CD4-positive, alpha-beta memory T cell (primary cell): ENCODE measurements at places on chromosomes 16 and 17.

DNA sequence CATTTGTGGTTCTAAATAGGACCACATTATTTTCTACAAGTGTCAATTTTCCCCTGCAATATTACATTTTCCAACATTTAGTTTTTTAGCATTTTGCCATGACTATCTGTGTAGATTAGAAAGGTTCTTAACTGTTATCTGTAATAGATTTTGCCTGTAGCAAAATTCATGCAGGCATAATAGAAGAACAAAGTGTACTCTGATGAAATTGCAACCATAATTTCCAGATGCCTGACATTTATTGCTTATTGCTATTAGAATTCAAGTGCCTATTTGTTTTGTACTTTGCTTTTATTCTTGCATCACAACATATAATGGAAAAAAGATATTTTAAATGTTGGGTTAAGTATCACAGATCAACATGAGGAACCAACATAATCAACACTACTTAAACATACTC, 337.7 kb downstream of the TOX3 start:
- no peak overlapping the region for H3K4me3 ChIP-seq
- no peaks in the 10 kb centered on the region for H3K36me3 ChIP-seq
- no peaks in the 10 kb centered on the region for H3K4me1 ChIP-seq
- no peak overlapping the region for H3K27ac ChIP-seq

- no peak overlapping the region for H3K27ac ChIP-seq
- H3K4me1 ChIP-seq: peaks cover 10% of the 10 kb centered on the region
These were observed 4.4 kb downstream of the RNF135 start for GRCh38 chr17:30975042-30975820.

DNA sequence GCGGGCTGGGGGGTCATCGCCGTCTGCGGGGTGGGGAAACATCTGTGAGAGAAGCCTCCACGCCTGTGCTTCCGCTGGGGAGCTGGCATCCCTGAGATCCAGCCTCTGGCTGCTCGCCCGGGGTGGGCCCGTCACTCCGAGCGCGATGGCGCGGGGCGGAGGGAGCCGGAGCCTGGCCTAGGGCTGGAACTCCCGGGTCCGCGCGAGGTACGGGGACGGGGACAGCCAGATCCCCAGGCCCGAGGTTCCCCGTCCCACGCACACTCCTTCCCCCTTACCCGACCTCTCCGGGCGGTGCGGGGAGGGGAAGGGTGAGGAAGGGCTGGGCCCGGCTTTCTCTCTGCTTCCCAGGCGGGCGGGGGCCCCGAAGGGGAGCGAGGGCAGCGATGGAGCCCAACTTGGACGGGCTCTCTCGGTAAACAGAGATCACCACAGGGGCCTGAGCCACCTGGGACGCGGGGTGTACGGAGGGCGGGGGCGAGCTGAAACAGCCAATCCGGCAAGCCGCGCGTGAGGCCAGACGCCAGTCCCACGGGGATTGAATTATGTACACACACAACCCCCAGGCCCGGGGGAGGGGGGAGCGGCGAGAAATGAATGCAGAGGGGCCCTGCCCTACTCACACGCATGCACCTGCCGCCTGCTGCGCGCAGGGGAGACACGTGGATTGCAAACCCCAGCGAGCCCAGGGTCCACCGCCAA, at the start of gene SLC16A11:
Gene SLC16A11, minus strand, starts transcription at position 596 of the 702 bp plus-strand sequence. Its CDS starts 579 bp downstream, at position 17.
- peak within 1 kb of the TSS; percentile 35 for H3K27ac ChIP-seq
- H3K4me1 ChIP-seq: peaks cover 50% of the 10 kb centered on the region
- no peaks in the 10 kb centered on the region for H3K27me3 ChIP-seq
- peak; percentile 26 for DNase-seq
- H3K4me3 ChIP-seq: peak within 1 kb of the TSS; percentile 36

DNA sequence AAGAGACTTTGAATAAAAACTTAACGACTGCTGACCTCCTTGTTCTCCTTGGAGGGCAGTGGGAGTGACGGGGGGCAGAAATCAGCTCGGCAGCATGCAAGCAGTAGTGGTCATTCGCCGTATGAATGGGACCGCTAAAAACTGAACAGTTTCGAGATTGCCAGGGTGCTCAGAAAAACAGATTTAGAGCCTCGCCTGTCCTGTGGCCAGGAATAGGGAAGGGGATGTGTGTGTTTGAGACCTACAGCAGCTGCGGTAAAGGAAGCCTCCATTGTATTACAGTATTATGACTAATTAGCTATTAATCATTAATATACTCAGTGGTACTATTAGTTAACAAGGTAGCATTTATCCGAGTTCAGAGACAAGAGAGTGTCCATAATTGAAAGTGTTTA, 670 bp upstream of the ZNF652 start:
- no peaks in the 10 kb centered on the region for H3K36me3 ChIP-seq
- H3K27ac ChIP-seq: peak overlapping the region; percentile 66
- H3K4me1 ChIP-seq: peaks cover 56% of the 10 kb centered on the region
- no peaks in the 10 kb centered on the region for H3K27me3 ChIP-seq
- DNase-seq: no peak
- no peak overlapping the region for H3K4me3 ChIP-seq

GRCh38 chr17:64061178-64061898, 40.9 kb upstream of the ICAM2 start:
- H3K4me3 ChIP-seq: no peak overlapping the region
- H3K27ac ChIP-seq: peak overlapping the region; percentile 30

DNA sequence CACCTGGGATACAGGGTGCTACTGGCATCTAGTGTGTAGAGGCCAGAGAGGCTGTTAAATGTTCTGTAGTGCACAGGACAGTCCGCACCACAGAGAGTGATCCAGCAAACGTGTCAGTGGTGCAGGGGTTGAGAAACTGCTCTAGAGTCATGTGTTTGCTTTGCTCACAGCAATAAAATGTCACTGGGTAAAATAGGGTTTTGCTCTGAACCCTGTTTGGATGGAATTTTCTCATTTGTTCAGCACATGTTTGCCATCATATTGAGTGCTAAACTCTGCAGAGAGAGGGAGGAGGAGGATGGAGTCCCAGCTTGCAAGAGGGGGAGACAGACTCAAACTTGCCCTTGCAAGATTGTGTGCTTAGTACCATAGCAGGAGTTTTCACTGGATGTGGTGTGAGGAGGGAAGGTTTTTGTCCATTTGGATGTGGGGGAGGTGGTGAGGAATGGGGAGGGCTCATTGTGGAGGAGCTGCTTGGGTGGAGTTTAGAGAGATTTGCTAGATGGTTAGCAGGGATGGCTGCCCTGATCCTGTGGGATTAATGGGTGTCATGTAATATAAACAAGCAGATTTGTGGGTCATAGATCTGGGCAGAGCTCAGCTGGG, 11.8 kb downstream of the PLCG2 start:
- no peaks in the 10 kb centered on the region for H3K27me3 ChIP-seq
- no peak overlapping the region for H3K27ac ChIP-seq
- H3K4me3 ChIP-seq: no peak overlapping the region
- no peaks in the 10 kb centered on the region for H3K36me3 ChIP-seq
- H3K4me1 ChIP-seq: no peaks in the 10 kb centered on the region
- DNase-seq: no peak

DNA sequence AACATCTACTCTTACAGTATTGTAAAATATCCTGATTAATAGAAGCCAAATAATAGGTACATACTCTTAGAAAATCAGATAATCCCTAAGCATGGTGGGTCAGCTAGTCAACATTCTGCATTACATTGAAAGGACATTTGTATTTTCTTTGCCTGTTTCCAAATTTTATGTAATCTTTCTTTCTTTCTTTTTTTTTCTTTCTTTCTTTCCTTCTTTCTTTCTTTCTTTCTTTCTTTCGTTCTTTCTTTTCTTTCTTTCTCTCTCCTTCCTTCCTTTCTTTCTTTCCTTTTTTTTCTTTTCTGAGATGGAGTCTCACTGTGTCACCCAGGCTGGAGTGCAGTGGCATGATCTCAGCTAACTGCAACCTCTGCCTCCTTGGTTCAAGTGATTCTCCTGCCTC, 18.9 kb downstream of the ITGB3 start:
- no peaks in the 10 kb centered on the region for H3K4me1 ChIP-seq
- no peak overlapping the region for H3K27ac ChIP-seq
- H3K4me3 ChIP-seq: no peak overlapping the region
- no peaks in the 10 kb centered on the region for H3K27me3 ChIP-seq
- no peaks in the 10 kb centered on the region for H3K36me3 ChIP-seq

DNA sequence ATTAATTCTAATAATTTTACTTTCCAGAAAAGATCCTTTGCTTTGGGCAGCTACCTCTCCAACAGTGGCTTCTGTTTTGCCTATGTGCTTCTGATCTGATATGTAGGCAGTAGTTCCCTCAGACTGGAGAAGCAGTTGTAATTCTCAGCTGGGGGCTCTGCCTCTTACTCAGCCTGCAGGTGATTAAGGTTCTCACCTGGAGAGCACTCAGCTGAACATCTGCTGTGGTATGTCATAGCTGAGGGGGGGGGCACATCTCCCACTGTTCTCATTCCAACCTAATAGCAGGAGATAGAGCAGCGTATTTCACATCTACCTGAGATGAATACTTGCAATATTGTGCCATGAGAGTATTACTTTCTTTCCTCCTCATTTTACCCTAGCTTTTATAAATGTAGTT, 511.9 kb upstream of the CDH8 start:
- no peak for DNase-seq
- H3K27me3 ChIP-seq: no peaks in the 10 kb centered on the region
- no peak overlapping the region for H3K4me3 ChIP-seq
- H3K4me1 ChIP-seq: no peaks in the 10 kb centered on the region

GRCh38 chr16:24152826-24153225, 103.3 kb upstream of the CACNG3 start:
- H3K27ac ChIP-seq: no peak overlapping the region
- H3K4me3 ChIP-seq: no peak overlapping the region
- H3K27me3 ChIP-seq: no peaks in the 10 kb centered on the region
- no peak for DNase-seq
- H3K36me3 ChIP-seq: peaks cover 20% of the 10 kb centered on the region
- peaks cover 34% of the 10 kb centered on the region for H3K4me1 ChIP-seq

DNA sequence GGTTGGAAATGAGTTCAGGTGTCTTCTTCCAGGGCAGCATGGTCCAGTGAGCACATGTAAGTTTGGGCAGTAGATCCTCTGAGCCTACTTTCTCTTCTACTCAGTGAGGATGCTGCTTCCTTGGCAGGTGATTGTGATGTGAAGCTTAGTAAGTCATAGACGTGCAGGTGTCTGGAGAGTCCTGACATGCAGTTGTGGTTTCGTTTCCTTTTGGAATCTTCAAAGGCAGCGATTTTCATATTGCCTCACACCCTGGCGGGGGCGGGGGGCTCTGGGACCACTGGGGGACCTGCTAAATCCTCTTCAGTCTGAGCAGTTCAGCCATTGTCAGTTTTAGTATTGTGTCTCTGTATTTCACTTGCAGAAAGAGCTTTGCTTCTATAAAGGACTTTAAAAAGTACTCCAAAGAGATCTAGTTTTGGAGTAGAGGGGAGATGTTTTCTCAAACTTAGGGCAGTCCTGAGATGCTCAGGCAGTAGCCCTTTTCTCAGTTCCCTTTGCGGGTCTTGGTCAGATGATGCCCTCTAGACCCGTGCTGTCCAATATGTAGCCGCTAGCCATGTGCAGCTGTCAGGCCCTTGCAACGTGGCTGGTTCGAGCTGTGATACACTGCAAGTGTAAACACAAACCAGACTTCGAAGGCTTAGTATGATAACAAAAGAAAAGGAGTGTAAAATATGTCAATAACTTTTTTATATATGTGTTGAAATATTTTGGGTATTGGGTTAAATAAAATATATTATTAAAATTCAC, 4.0 kb upstream of the CDK5R1 start:
- H3K27me3 ChIP-seq: no peaks in the 10 kb centered on the region
- H3K27ac ChIP-seq: no peak overlapping the region
- DNase-seq: no peak
- peaks cover 33% of the 10 kb centered on the region for H3K36me3 ChIP-seq
- H3K4me1 ChIP-seq: peaks cover 8% of the 10 kb centered on the region

DNA sequence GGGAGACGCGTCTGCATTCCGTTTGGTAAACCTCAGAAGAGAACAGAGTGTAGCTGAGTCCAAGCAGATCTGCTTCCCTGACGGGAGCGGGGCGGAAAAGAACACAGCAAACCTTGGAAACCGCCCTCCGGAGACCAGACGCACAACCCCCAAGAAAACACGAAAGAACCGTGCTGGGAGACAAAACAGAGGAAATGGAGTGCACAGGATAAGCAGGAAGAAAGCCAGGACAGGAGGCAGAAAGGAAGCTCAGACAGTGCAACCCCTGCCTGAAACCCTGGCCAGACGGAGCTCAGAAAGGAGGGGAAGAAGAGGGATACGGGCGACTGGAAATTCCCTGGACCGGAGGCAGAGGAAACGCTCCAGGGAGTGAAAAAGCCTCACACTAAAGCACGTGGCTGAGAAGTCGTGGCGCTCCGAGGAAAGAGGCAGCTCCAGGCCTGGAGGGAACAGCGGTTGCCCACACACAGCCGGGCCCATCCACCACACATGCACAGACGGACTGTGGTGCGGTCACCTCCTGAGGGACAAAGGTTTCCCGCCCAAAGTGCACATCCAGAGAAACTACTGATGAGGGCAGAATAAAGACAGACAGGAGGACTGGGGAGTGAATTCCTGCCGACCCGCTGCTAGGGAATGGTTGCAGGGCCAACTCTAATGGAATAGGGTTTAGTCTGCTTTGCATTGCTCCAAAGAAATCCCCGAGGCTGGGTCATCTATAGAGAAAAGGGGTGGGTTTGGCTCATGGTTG, 10.2 kb downstream of the DPEP1 start:
- H3K27ac ChIP-seq: no peak overlapping the region
- H3K27me3 ChIP-seq: no peaks in the 10 kb centered on the region
- H3K4me1 ChIP-seq: no peaks in the 10 kb centered on the region
- no peak for DNase-seq
- H3K4me3 ChIP-seq: no peak overlapping the region

GRCh38 chr17:3835410-3836229, 10.4 kb downstream of the NCBP3 start:
- no peak for DNase-seq
- no peaks in the 10 kb centered on the region for H3K4me1 ChIP-seq
- H3K36me3 ChIP-seq: peaks cover 32% of the 10 kb centered on the region

DNA sequence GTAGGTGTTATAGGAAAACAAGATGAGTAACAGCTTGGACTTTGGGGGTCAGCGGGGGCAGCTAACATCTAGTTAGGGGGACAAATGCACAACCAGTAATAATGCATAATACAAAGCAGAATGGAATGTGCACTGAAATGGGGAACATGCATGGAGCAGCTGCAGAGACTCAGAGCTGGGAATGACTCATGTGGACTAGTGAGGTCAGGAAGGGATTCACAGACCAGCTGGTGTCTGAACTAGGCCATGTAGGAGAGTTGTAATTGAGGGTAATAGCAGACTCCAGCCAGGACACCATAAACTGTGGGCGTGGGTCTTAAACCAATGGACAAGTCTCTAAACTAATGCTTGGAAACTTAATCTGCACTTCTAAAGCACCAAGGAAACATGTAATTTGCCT, 176.8 kb upstream of the ASIC2 start:
- no peaks in the 10 kb centered on the region for H3K36me3 ChIP-seq
- no peak overlapping the region for H3K4me3 ChIP-seq
- H3K27me3 ChIP-seq: no peaks in the 10 kb centered on the region
- H3K4me1 ChIP-seq: no peaks in the 10 kb centered on the region
- H3K27ac ChIP-seq: no peak overlapping the region
